ENCODE measurements at places on chromosomes 2 and 18.

DNA sequence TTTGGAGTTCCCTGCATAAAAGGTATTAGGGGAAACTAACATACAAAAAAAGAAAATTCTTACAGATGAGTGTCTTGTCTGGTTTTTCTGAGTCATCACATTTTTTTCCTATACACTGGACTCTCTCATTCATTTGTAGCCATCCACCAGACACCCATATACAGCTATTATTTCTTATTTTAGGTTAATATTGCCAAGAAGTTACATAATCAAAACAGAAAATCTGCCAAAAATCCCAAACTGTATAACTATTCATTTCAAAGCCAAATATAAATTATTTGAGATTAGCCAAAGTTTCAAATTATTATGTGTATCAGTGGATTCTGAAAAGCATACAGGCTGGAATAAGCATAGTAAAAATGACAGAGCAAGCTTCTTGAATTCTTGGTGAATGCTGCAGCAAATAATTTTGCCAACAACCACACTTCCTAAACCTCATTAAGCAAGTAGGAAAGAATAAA is 191.2 kb downstream of the NCKAP5 start:
- DNase-seq: no peak

GRCh38 chr2:24597181-24597870 is 106.3 kb downstream of the NCOA1 start:
- DNase-seq: no peak

DNA sequence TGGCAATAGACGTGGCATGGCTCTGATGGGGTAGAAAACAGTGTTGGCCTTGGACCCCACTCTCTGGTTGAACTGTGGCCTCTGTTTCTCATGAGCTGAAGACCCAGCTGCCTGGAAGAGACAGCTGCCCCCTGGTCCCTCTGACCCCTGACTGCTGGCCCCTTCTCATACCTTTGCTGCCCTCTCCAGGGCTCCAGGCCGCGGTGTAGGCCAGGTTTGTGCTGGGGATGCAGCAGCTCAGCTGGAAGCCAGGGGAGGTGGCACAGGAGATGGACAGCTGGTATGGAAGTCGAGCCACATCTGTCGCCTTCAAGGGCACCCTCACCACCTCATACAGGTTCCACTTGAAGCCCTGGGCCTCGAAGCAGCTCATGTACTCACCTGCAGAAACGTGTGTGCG is 31.7 kb upstream of the SELENOI start:
- no peak for DNase-seq

DNA sequence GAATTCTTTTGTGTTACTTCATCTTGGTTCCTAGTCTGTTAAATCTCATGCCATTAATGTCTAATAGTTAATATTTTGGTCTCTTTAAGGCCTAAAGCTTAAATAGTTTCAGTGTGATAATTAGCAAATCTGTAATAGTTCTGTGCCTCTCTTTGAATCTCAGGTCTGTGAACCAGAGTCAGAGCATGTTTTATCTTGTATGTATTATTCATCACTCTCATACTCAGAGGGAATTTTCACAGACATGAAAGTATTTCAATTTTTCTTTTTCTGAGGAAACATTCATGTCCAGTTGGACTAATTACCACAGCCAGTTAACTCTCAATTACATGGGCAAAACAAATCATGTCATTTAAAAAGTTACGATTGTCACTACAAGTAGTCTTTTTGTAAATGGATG is 931.9 kb upstream of the SLC39A10 start:
- DNase-seq: no peak

DNA sequence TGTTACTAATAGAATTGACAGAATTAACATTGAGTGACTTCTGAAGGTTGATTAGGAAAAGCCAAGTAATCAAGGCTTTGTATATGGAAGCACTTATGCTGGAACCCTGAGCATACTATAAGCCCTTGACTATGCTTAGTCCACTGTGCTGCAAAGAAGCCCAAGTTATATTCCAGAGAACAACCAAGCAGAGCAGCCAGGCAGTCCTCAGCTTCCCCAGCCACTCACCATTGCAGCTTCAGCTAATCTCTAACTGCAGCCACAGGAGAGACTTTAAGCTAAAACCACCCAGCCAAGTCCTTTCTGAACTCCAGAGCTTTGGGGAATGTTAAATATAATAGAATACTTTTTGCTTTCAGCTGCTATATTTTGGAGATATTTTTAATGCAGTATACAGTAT is 164.4 kb upstream of the VWC2L start:
- no peak for DNase-seq

DNA sequence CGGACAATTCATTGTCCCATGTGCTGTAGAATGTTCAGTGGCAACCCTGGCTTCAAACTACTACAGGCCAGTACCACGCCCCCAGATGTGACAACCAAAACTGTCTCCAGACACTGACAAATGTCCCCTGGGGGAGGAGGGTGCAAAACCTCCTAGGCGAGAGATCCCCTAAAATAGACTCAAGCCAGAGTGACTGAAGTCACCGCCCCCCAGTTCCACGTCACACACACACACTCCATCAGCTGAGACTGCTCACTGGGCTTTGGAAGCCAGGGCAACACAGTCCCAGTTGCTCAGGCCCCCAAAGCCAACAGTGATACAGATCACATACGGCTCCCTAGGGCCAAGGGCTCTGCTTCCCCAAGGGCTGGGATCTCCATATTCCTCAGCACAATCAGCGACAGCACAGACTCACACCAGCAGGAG is 19.1 kb downstream of the HDAC4 start:
- peak; percentile 63 for DNase-seq

DNA sequence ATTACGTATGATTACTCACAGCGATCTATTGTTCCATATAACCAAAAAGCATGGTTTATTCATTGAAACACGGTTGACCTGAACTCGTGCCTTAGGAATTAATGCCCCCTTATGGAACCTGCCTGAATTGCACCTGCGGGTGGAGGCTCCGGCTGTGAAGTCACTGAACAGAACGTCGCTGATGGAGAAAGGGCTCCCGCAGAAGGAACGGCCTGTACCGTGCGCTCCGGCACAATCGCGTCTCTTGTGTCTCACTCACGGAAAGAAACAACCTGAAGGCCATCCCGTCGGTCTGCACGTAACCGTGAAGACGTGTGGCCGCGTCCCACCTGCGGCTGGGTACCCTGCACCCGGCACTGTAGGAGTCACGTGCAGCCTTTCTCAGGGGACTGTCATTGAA is 133.1 kb downstream of the NFATC1 start:
- peak; percentile 71 for DNase-seq
